Activated B cell treated with CpG ODN at 0.5 μM for 24 hours (primary cell): ENCODE measurements at places on chromosomes 2 and 18. TPM values are rescaled to one million over a fixed set of nuclear protein-coding genes. Genes with fewer than 3 reads are reported as not detected.

DNA sequence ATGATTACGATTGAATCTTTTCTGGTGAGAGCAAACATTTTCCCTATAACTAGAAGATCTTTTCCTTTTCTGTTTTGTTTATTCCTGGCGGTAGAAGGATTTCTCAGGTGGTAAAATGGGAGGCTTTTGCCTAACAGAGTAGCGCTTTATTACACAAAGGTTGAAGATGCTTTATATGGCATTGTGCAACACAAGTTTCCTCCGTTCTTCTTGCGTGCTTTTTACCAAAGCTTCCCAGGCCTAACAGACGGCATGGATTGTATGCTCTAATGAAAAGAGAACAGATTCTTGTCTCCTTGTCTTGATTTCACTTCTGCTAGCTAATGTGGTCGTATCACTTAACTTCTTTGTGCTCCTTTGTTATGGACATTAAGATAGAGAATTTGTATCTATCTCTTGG is 43.8 kb downstream of the MYO1B start:
- DNase-seq: no peak

DNA sequence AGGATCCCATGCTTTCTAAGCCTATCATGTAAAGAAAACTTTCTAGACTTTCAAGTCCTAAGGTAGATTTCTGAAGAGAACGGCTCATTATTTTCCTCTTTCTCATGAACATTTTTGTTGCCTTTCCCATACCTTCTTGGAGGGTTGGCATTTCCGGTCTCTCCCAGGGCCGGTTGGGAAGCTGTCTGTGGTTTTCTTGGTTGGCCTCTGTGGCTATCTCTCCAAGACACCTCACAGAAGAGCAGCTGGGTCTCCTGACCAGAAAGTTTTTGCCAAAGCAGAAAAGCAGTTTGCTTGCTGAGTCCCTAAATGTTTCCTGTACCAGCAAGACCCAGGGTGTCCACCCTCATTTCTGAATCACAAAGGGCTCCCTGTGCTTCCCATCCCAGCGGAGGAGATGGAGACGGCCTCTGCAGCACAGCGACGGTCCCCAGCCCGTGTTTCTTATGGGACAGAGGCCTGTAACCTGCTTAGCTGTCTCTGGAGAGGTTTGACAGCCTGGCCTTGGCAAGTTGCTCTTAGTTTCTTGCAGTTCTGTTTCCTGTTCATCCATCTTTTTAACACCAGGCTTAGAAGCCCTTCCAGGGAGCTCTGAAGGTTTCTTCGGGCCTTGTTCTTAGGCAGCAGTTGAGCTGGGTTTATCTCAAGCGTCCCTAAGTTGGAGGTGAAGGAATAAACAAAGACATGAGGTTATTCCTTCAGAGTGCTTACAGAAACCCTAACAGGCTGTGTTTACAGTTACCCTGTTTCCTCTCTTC is 39.8 kb downstream of the GREB1 start:
- DNase-seq: no peak

DNA sequence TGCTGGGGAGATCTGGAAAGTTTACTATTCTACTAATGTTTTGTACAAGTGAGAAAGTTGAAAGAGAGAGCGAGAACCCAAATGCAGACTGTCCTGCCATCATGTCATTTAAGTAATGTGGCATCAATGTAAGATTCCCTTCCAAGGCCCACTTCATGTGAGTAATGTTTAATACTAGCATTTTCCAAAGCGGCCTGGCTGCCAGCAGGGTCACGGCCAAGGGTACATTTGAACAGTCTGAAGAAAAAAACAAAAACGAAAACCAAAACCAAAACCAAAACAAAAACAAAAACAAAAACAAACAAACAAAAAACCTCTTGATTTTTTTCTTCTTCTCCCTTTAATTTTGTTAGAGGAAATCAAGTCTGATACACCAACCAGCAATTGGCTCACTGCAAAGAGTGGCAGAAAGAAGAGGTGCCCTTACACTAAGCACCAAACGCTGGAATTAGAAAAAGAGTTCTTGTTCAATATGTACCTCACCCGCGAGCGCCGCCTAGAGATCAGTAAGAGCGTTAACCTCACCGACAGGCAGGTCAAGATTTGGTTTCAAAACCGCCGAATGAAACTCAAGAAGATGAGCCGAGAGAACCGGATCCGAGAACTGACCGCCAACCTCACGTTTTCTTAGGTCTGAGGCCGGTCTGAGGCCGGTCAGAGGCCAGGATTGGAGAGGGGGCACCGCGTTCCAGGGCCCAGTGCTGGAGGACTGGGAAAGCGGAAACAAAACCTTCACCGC is 2.2 kb downstream of the HOXD10 start:
- DNase-seq: no peak

GNLY gene
- 1.8 and 2.3 TPM in 2 replicates for total RNA-seq

- no peak for DNase-seq
Measured at GRCh38 chr2:222302178-222303018, 3.6 kb upstream of the PAX3 start.

ANKRD36 gene
- total RNA-seq: 26.7 and 34.5 TPM in 2 replicates

- DNase-seq: peak; percentile 44
Measured at GRCh38 chr2:88350331-88351248, 101.9 kb downstream of the FOXI3 start.

ZNF385B gene
- total RNA-seq: not detected in 2 replicates

GRCh38 chr18:13577091-13577697 is 149.2 kb downstream of the FAM210A start:
- no peak for DNase-seq

DNA sequence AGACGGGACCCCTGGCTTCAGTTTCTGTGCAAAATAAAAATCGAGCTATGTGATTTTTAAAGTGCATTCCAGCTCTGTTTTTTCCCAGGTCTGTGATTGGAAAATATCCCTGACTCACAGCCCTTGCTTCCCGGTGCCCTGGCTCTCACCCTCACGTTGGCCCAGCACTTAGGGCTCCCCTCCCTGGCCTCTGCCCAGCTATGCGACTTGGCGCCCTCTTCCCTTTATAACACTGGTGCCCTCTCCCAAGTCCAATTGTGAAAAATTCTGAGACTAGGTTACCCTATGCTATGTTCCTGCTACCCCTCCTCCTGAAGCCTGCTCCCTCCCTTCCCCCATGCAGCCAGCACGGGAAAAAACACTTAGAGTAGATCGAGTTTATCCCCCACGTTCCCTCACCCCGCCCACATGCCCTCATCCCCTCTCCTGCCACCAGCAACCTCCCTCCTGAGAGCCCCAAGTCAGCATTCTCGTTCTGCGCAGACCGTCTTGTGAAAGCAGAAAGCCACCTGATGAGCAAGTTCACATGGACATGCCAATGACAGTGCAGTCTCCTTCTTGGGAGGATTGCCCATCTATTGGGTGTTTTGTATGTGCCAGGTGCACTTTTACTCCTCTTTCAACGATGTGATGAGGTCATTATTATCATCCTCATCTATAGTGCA is 228.8 kb downstream of the VAPA start:
- DNase-seq: no peak

- DNase-seq: no peak
Measured at GRCh38 chr2:85458601-85459563, 40.4 kb downstream of the SH2D6 start.

- no peak for DNase-seq
Measured at GRCh38 chr2:207333599-207334300, 168.0 kb upstream of the KLF7 start.
